ENCODE measurements at places on chromosomes 2 and 18.

- DNase-seq: no peak
Measured at GRCh38 chr2:240280621-240281020, 140.2 kb upstream of the OTOS start.

DNA sequence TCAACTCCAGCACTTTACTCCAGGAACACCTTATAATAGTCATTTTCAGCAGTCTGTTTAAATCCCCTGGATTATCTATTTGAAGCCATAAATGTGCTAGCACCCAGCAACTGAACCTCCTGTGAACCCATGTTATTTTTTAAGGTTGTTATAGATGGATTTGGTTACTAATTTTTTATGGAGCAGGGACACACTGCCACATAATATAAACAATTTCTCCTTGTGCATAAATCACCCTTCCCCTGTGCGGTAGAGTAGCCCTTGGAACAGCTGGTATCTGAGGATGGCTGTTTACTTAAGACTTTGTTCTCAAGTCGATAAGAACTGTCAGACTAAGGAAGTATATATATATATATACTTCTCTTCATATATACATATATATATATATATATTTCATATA is 367.4 kb downstream of the EPHA4 start:
- DNase-seq: no peak

DNA sequence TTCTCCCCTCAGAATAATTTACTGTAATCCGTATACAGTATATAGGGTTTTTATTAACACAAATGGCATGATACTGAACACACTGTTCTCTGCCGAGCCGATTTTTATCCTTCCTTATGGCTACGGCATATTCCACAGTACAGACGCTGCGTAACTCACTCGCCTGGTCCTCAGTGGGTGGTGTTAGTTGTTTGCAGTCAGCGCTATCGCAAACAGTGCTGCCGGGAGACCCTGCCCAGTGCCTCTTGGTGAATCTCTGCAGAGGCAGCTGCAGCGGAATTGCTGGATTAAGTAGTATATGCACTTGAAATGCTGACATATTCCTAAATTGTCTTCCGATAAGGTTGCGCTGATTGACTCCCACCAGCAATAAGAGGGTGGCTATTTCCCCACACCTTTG is 73.9 kb downstream of the MARCO start:
- no peak for DNase-seq

DNA sequence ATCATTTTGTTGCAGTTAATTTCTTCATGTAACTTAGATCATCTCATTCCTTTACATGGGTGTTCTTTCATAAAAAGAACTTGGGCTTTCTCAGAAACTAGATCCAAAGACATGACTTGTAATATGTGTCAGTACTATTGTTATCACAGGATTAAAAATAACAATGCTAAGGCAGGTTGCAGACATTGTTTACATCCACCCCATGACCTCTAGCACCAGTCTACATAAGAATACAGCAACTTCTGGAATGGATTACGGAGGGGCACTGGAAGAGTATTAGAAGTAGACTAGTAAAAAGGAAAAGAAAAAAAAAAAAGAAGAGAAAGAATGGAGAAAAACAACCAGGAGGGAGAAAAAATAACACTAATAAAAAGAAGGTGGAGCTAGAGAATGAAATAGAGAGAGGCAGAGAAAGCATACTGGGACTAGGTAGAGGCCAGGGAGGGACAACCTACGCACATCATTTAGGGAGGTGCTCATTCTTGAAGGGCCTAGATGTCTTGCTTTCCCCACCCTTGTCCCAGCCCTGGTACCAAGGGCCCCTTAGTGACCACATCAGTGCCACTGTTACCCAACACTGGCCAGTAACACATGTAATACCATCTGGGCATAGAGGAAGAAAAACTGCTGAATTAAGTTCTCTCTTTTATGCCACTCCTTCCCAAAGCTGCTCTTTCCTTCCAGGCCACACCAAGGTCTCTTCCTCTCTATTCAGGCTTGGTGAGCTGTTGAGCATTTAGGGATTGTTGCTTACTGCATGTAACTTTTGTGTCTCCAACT is 70.6 kb upstream of the KLF7 start:
- DNase-seq: no peak

- no peak for DNase-seq
Measured at GRCh38 chr18:48687346-48688042, 148.7 kb downstream of the CTIF start.

- DNase-seq: no peak
Measured at GRCh38 chr2:170022692-170023091, 155.3 kb upstream of the MYO3B start.

- no peak for DNase-seq
Measured at GRCh38 chr18:59904011-59904601, 4.3 kb downstream of the PMAIP1 start.

GRCh38 chr2:18117592-18117991 is 239.1 kb downstream of the KCNS3 start:
- no peak for DNase-seq

- DNase-seq: no peak
Measured at GRCh38 chr2:240873805-240874714, 5.4 kb downstream of the AGXT start.

- DNase-seq: no peak
Measured at GRCh38 chr2:32835148-32835547, 111.6 kb upstream of the LTBP1 start.

GRCh38 chr2:197871780-197872456 is 67.5 kb downstream of the PLCL1 start:
- no peak for DNase-seq

GRCh38 chr2:189527041-189527750 is 53.4 kb downstream of the SLC40A1 start:
- DNase-seq: no peak

DNA sequence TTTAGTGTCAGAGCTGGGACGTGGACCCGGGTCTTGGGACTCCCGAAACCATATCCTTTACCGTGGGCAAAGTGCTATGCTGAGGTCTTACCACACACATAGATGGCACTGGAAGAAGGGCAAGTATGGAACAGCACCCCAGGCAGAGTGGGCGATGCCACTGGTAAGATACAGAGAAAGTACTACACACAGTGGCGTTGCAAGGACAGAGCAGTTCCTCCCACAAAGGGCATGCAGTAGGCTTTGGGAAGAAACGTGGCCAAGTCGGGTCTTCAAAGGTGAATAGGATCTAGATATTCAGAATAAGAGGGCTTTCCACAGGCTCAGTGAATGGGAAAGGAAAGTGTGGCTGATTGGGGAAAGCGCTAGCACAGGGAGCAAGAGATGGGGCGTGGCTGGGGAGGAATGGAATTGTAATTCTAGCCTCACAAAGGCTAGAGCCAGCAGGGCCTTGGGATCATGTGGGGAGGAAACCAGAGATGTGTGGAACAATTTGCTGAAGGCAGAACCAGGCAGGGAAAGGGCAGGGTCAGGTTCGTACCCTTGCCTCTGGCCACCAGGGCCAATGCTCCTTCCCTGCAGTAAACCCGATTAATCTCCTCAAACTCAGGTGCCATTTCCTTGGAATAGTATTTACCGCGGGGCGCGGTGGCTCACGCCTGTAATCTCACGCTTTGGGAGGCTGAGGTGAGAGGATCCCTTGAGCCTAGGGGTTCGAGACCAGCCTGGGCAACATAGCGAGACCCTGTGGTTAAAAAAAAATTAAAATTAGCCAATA is 36.0 kb downstream of the PCBP1 start:
- DNase-seq: no peak

DNA sequence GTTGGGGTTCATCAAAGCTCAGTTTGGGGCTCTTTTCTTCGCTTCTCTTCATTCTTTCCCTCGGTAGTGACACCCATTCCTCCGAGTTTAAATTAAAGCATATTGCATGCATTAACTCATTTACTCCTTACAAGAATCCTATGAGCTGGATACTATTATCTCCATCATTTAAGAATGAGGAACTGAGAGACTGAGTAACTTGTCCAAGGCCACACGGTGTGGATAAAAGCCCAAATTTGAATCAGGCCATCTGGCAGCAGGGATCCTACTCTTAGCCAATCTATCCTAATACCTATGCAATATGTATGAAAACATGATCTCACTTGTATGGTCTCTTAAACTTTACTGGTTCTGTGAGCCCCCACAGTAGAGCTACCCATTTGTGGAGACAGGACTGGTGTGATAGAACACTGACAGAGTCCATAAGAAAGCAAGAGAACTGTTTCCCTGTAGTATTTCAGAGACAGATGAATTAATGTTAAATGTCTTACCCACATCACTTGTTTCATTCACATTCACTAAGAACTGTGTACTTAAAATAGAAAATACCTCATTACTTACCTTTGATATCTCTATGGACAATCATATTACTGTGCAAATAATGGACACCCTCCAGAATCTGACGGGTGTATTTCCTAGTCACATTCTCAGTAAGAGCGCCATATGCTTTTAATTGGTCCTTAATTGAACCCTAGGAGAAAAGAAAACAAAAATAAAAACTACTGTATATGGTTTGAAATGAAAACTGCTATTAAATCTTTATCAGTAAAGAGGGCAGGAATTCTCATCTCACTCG is 20.4 kb upstream of the ERCC3 start:
- no peak for DNase-seq

DNA sequence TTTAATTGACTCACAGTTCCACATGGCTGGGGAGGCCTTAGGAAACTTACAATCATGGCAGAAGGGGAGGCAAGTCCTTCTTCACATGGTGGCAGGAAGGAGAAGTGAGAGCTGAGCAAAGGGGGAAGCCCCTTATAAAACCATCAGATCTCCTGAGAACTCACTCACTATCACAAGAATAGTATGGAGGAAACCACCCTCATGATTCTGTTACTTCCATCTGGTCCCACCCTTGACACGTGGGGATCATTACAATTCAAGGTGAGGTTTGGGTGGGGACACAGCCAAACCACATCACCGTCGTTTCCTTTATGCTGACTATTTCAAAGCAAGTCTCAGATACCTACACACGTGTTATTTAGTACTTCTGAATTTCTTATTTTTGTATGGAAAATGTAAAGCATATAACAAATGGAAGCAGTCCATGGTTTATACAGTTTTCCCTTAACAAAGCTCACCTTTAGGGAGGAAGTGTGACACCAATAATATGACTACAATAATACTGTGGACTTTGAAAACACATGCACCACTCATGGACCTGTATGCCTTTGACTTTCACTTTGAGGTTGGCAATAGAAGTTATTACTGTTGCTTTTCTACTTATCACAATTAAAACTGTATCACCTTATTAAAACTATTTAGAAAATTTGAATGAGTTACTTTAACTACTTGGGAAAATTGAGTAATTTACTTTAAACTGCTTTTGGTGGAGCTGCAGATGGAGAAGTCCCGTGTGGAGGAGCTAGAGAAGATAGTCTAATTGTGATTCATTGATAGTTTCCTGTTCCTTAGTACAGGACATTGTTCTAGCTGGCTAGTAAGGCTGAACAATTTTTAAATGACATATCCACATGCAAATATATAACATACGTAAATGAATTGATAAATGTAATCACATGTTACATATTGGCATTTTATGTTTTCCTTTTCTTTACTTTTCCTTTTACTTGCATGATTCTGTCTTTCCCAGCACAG is 37.3 kb downstream of the MTCL1 start:
- no peak for DNase-seq

DNA sequence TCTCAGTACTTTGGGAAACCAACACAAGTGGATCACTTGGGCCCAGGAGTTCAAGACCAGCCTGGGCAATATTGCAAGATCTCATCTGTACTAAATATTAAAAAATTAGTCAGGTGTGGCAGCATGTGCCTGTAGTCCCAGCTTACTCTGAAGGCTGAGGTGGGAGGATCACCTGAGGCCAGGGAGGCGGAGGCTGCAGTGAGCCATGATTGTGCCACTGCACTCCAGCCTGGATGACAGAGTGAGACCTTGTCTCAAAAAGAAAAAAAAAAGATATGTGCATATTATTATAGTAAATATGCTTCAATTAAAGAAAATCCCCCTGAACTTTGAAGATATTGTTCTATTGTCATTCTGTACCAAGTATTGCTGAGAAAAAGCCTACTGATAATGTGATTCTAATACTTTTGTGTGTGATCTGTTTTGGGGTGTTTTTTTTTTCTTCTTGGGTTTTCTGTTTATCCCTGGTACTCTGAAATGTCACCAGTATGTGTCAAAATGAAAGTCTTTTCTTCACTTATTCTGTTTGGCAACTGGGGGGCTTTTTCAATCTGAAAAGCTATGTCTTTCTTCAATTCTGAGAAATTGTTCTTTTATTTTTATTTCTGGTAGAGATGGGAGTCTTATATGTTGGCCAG is 13.2 kb downstream of the NEURL3 start:
- DNase-seq: no peak

DNA sequence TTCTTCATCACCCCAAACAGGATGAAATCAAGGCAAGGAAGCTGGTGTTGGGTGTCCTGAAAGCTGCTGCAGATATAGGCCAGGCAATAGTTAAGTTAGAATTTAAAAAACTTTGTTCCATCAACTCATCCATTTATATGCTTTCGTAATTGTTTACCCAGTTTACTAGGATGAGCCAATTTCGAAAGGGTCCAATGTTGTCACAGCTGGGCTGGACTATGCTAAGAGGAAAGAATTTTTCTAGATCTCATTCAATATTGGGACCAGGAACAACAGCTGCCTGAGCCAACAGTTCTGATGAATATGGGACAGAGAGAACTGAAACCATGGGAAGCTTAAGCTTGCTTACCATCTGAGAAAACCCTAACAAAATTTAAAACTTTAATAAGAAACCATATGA is 21.6 kb upstream of the SP3 start:
- DNase-seq: no peak

DNA sequence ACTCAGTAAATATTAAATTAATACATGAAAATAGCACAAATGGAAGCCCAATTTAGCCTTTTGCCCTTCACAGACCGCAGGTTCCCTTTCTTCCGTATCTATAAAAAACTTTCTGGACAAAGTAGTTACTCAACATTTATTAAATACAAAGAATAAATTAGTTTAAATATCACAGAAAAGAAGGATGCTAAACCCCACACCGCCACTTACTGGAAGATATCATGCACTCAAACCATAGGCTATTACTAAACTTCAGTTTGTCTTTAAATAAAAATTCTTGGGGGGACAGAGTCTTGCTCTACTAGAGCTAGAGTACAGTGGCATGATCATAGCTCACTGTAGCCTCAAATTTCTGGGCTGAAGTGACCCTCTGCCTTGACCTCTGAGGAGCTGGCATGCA is 120.7 kb upstream of the FHL2 start:
- DNase-seq: no peak

DNA sequence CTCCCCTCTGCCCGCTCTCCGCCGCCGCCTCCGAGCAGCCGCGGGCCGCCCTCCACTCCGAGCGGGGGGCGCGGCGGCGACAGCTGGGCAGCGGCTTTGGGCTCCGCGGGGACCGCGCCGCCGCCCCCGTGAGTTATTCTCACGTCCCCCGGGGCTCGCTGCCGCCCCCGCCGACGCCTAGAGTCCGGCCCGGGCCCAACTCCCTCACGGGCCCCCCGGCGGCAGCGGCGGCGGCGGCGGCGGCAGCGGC is 645 bp downstream of the MIB1 start:
- no peak for DNase-seq

DNA sequence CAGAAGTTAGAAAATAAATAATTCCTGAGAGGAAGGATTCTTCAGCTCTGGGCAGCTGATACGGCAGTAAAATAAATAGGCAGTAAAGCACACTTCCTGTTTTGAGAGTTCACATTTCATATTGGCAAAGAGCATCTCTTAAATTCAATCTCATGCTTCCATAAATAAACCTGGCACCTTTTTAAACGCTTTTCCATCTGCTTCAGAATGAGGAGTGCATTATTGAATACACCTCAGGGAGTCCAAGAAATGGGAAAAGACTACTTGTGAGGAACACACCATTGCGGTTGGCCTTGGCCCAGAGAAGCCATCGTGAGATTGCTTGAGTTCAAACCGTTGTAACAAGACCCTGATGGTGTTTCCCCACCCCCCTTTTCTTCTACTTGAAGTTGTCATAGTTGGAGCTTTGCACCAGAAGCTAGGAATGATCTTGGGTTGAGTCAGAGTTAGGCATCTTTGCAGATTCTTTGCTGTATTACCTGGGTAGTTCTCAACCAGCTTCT is 123.9 kb downstream of the RDH14 start:
- DNase-seq: no peak
